ENCODE measurements at places on chromosomes 1 and 21.

GRCh38 chr1:44780583-44781121 lies 5.3 kb downstream of the RPS8 start:
- DNase-seq = no peak

DNA sequence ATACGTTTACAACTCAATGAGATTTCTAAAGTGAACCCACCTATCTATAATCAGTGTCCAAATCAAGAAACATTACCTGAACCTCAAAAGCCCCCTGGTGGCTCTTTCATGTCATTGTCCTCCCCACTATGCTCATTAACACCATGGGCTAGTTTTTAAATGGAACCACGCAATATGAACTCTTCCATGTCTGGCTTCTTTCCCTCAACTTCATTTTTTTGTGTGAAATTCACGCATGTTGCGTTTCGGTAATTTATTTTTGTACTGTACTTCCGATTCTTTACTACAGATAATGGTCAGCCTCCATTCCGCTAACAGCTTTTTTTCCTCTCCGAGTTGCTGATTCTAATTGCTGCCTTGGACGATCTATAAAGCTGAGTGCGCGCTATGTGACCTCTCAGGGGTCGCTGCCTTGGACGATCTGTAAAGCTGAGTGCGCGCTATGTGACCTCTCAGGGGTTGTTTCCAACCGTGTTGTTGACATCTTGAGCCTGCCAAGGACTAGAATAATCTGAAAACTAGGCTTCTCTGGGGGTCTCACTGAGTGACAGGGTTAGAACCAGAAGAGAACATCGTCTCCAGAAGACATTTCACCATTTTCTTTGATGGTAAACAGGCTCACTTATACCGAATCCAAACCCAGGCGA lies 1.1 kb upstream of the CACYBP start:
- DNase-seq = no peak

GRCh38 chr1:168974117-168974516 lies 132.4 kb upstream of the ATP1B1 start:
- no peak for DNase-seq

DNA sequence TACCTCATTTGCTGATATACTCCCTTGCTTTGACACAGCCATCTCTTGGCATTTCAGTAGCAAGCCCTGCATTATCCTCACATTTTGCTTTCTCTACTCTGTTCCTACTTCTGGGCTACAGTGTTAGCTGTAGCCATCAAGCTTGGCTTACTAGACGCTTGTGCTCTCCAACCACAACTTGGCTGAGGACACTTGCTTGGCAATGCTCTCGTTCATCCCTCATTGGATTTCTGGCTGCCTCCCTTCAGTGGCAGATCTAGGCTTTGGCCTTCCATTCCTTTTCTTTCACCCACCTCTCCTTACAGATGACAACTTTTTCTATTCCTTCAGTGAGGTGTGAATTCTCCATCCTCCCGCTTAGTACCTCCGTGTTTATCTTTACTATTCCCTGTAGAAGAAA lies 428.7 kb upstream of the LRRC7 start:
- no peak for DNase-seq

- peak; percentile 39 for DNase-seq
These were observed 832 bp downstream of the HCN3 start for GRCh38 chr1:155277902-155278688.

- DNase-seq = no peak
These were observed 1.3 kb downstream of the CATSPER4 start for GRCh38 chr1:26191739-26192138.

DNA sequence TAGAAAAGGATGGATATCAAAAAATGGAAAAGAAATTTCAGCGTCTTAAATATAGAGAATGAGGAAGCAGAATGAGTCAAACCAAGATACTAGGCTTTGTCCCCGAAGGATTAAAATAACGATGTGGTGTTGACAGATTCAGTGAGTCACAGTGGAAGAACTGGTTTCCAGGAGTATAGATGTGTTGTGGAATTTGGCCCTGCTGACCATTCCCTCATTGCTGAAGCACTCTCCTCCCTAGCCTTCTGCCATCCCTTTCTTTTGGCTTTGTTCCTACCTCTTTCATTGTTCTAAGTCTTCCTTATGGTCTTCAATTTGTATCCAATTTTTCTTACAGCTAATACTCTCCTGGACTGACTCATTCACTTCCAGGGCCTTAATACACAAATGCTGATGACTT lies 23.1 kb upstream of the USP25 start:
- DNase-seq = no peak

- DNase-seq = no peak
These were observed 214.5 kb upstream of the ZRANB2 start for GRCh38 chr1:71295350-71295749.

- DNase-seq = no peak
These were observed 105.0 kb downstream of the KIAA0319L start for GRCh38 chr1:35452106-35452774.

- DNase-seq = no peak
These were observed 7.7 kb downstream of the ARHGEF19 start for GRCh38 chr1:16204634-16205333.

DNA sequence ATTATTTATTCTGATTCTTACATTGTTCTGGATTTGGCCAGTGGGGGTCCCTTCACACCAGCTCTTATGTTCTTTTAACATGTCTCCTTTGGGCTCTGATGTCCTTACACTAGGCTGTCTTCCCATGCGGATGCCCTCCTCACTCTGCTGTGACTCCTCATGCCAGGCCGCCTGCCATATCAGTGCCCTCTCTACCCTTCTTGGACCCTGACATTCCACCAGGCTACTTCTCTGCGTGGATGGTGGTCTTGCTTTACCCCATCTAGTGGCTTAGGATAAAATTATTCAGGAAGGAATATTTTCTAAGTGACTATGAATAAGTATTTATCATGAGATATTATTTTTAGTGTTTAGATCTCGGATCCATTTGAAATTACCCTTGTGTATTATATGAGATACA lies 21.2 kb downstream of the ATF6 start:
- DNase-seq = no peak

DNA sequence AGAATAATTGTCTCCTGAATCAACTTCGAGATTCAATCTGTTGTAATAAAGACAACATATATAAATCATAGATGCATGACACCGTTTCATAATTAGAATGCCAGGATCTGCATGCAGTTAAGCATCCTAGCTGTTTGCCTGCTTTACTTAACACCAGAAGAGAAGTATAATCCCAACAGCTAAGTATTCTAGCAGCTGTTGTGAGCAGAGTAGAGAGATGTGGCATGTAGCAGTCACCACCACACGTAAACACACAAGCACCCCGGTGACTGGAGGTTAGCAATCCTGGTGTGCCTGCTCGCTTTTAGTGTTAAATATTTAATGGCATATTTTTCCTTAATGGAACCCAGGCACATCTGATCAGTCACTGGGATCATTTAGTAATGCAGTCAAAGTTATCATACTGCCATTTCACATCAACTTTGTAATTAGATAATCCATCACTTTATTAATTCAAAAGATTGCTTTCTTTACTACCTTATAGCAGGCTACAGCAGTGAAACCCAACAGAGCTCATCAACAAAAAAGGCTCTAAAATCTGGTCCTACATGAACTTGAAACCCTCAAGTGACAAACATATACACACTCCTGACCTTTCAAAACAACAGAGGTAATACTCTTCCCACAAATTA lies 187.9 kb downstream of the SMYD3 start:
- no peak for DNase-seq

DNA sequence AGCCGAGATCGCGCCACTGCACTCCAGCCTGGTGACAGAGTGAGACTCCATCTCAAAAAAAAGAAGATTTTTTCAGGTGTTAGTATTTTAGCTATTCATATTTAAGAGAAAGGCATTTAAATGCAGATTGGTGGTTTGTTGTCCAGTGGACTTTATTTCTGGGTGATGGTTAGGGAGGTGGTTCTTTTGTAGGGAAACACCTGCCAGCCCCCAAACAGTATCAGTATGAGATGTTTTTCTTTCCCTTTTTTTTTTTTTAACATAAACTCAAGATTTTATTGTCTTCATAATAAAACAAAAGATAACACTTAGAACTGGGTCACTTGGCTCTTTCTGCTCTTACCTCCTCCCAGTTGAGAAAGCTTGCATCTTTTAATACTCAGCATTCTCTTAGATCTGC lies 9.9 kb downstream of the CCDC18 start:
- DNase-seq = no peak

DNA sequence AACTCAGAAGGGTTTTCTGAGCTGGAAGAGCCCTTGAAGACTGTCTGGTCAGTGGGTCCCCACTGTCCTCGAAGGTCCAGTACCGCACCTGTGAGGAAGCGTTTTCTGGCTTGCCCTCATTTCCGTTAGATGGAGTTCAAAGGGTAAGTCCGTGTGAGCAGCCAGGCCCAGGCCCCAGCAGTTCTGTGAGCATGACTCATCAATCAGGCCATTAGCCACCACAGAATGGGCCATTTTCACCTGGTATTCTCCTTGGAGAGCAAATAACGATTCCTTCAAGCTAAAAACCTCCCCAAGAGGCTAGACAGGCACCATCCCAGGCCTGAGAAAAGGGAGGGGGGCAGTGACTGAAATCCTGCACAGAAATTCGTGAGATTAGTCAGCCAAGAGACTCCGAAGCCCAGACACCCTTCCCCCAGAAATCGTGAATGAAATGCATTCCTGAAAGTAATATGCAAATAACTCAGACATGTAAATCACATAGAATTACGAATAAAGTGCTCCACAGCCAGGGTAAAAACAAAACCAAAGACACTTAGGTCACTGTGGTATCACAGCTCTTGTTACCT lies 66.0 kb downstream of the BCAR3 start:
- no peak for DNase-seq

- no peak for DNase-seq
These were observed 70.0 kb upstream of the KIAA1614 start for GRCh38 chr1:180842491-180843275.

GRCh38 chr1:195768936-195769335 lies 839.3 kb downstream of the KCNT2 start:
- DNase-seq = no peak

DNA sequence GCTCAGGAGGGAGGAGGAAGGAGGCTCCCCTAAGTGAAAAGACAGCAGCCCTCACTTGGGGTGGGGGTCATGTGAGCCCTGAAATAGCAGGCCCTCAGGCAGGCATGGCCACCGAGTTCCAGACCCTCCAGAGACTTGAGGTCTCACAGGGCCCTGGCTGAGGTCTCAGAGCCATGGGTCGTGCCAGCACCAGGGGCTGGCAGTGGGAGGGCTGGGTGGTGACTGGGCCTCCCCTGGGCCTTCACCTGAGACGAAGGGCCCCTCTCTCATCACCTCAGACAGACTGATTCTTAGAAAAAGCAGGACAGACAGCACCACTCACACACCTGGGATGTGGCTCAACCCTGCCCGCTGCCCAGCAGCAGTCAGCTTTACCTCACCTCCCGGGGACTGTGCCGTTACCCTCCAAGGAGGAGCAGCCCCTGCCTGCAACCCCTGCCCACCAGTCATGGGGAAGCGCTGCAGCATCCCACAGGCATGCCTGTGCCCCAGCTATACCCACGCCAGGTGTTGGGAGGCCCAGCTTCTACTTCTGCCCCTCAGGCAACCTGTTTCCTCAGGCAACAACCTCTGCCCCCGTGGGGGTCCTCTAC lies 42.6 kb upstream of the LRP8 start:
- no peak for DNase-seq

- DNase-seq = no peak
These were observed 70.4 kb upstream of the LYST start for GRCh38 chr1:235937123-235937522.

GRCh38 chr1:188937965-188938551 lies 1539.6 kb downstream of the BRINP3 start:
- DNase-seq = no peak

- DNase-seq = no peak
These were observed 14.4 kb downstream of the SMYD3 start for GRCh38 chr1:246492611-246493245.

DNA sequence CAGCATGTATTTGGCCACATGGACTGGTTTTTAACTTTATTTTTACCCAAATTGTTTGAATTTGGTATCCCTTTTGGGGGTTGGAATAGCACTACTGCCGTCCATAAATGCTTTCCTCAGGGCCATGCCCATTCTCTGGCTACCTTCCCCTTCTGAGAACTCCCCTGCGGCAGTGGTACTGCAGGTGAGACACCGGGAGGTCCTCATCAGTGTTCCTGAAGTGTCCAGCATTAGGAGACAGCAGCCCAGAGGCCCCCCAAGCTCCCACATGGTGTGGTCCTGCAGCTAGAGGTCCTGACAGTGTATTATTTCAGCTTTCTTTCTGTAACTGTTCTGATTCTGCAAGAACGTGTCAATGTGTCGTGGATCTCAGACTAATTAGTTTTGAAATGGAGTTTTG lies 8.9 kb downstream of the LMO4 start:
- no peak for DNase-seq

DNA sequence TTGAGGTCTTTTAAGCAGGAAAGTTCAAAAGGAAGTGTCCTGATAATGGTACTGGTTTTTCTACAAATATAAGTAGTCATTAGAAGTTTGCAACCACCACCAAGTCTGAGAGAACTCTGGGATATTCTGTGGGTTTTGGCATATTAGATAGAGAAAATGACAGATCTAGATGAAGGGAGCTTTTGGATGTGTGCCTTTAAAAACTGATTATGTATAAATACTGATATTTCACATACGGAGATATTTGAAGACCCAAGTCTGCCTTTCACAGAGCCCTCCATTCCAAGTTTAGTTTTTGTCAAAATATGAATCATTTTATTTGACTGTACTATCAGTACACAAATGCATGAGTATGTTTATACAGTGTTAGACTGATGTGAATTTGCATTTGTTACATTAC lies 48.6 kb downstream of the DPH5 start:
- no peak for DNase-seq

GRCh38 chr1:230948301-230948700 lies 30.4 kb downstream of the TTC13 start:
- DNase-seq = no peak

- DNase-seq = no peak
These were observed 24.6 kb downstream of the XCL1 start for GRCh38 chr1:168601051-168601450.

DNA sequence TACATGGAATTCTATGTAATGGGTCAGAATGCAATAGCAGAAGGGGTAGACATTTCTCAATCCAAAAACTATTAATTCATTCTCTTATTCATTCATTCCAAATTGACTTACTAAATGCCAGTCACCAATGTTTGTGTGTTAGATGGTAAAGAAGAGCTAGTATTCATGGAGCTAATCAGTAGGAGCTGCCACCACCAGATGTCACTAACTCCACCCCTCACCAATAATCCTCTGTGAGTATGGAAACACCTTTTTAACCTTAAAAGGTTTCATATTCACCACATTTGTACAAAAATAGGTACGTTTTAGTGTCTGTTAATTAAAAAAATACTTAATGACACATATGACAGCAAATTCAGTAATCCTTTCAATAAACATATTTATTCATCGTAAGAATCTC lies 131.8 kb upstream of the PKN2 start:
- DNase-seq = no peak

GRCh38 chr1:100028765-100029164 lies 59.0 kb downstream of the SLC35A3 start:
- DNase-seq = no peak

DNA sequence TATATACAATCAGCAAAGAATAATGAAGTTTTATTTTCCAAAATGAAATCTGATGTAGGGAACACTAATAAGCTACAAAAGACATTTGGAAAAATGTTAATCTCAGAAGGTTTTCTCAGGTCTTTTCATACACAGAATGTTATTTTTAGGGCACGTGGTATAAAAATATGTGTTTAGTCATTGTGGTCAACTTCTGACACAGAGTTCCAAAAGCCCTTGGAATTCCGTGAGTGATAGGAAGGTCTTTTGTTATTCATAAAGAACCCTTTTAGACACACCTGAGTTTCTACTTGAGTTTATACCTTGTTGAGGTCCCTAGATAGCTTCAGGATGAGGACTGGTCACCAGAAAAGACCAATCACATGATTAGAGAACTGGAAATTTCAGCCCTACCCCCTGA lies 277.6 kb upstream of the NCAM2 start:
- DNase-seq = no peak
